Heart right ventricle (tissue), 16 donors: ENCODE measurements at places on chromosomes 5 and 9. TPM values are rescaled to one million over a fixed set of nuclear protein-coding genes. Genes with fewer than 3 reads are reported as not detected.

BICD2 gene
- 37.8 TPM for total RNA-seq

PRSS3 gene
- total RNA-seq: 0.34 TPM

PMPCA gene
- 72.5 TPM for total RNA-seq

ASS1 gene
- total RNA-seq: 116 TPM

PCDHB7 gene
- total RNA-seq: 0.77 TPM

DOCK2 gene
- 6.7 TPM for total RNA-seq

- no peak overlapping the region for H3K4me3 ChIP-seq
- no peak overlapping the region for H3K27ac ChIP-seq
- H3K27me3 ChIP-seq: no peaks in the 10 kb centered on the region
- DNase-seq: no peak
- H3K36me3 ChIP-seq: peaks cover 17% of the 10 kb centered on the region
Measured at GRCh38 chr9:27157736-27158135, 48.7 kb downstream of the TEK start.

DNA sequence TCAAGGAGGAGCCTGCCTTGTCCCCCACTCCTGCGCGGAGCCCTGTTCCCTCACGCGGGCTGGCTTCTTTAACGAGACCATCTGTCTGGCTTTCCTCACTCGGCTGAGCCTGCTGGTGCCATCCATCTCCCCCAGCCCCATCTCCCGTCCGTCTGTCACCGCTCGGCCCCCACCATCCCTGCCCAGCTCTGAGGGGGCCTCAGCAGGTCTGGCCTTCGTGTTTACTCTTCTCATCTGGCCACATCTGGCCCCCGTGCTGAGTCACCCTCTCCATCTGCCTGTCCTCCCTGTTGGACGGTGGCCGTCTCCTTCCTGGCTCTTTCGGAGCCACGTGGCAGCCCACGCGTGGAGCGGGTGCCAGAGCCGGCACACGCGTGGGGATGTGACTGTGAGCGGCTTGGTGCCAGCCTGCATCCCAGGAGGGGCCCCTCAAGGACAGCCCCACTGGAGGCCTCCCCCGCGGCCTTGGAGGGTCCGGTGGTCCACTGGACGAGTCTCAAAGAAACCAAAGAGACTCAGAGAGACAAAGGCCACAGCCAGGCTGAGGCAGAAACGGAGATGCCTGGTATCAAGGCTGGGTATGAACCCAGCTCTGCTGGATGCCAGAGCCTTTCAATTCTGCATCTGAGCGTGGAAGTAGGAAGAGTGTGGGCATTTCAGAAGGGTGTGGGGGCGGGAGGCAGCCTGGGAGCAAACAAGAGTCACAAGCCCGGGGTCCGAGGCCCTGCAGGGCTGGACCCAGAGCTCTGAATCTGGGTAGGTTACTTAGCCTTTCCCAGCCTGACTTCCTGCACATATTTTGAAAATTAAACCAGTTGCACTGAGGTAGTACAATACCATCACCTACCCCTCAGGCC, 76.7 kb upstream of the UNC5A start:
- no peak overlapping the region for H3K4me3 ChIP-seq
- H3K36me3 ChIP-seq: no peaks in the 10 kb centered on the region
- peaks cover 87% of the 10 kb centered on the region for H3K27me3 ChIP-seq
- H3K4me1 ChIP-seq: peaks cover 6% of the 10 kb centered on the region
- no peak overlapping the region for H3K27ac ChIP-seq

DNA sequence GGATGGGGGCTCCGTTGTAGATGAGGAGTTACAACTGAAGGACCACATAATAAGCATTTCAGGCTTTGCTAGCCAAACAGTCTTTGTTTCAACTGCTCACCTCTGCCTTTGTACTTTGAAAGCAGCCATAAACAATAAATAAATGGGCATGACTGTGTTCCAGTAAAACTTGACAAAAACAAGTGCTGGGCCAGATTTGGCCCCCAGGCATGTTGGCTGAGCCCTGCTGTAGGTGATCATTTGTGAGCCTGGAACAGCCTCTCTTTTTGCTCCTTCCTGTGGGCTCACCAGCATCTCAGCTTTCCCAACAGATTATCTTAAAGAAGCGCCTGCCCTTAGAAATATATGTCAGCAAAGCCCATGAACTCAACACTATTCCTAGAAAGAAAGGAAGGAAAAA, 149.4 kb downstream of the GOLPH3 start:
- peaks cover 52% of the 10 kb centered on the region for H3K4me1 ChIP-seq
- H3K36me3 ChIP-seq: peaks cover 5% of the 10 kb centered on the region
- H3K27ac ChIP-seq: no peak overlapping the region
- H3K27me3 ChIP-seq: no peaks in the 10 kb centered on the region
- H3K4me3 ChIP-seq: no peak overlapping the region

- no peak for DNase-seq
- no peaks in the 10 kb centered on the region for H3K27me3 ChIP-seq
- no peak overlapping the region for H3K4me3 ChIP-seq
- H3K4me1 ChIP-seq: no peaks in the 10 kb centered on the region
Measured at GRCh38 chr5:151587796-151588555, 3.2 kb downstream of the FAT2 start.

DNA sequence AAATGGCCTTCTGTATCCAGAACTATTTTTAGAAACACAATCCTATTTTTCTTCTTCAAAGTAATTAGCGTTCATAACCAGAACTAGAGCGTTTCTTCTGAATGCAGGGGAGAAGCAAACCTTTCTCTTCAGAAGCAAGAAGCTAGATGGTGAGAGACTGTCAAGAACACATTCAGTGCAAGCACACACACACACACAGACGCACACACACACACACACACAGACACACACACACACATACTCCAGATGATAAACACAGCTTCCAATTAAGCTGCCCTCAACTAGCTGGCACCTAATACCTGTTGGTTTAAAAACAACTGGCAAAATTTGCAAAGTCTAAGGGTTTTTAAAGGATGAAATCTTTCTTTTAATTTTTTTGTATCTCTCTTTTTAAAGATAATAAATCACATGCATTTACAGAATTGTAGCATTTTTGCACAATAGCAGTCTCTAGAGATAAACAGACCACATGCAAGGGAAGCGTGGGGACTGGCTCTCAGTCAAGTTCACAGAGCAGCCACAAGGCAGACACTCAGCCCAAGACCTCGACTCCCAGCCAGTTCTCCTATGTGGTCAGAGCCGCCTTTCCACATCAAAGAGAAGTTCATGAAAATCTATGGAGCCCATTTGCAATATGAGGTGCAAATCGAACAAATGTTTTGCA, 138.5 kb downstream of the TTLL11 start:
- H3K4me3 ChIP-seq: no peak overlapping the region
- DNase-seq: peak; percentile 27
- no peaks in the 10 kb centered on the region for H3K36me3 ChIP-seq
- H3K4me1 ChIP-seq: no peaks in the 10 kb centered on the region

DNA sequence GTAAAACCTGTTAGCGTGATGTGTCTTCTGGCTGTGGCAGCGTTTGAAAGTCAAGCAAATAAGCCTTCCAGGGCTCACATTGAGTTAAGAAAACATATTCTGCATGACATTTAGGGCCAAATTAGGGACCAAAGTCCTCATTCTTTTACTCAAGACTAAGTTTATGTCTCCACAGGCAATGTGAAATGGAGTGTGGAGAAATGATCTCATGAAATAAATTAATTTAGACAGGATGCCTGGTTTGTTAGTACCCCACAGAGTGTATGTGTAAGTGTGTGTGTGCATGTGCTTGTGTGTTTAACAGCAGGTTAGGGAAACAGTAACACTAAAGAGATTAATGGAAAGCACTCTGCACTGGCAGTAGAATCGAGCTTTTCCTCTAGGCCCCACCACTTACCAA, 82.9 kb upstream of the SNX2 start:
- H3K4me3 ChIP-seq: no peak overlapping the region
- H3K27ac ChIP-seq: no peak overlapping the region
- H3K27me3 ChIP-seq: no peaks in the 10 kb centered on the region
- H3K4me1 ChIP-seq: no peaks in the 10 kb centered on the region
- no peak for DNase-seq

DNA sequence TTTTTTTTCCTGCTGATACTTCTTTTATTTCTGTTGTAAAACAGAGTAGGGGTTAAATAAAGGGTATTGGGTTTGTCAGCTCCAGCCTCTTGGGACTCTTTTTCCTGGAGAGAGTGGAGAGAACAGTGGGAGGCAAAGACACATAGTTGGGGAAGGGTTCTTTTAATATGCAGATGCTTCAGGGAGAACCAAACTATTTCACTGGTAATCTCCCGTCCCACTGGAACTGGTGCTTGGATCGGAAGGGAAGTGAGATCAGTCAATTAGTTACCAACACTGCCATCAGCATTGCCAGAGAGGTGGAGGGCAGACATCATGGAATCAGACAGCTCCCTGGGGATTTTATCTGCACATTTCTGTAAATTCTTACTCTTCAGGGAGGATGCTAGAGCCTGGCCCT, 47.6 kb upstream of the ELOVL7 start:
- no peaks in the 10 kb centered on the region for H3K4me1 ChIP-seq
- H3K27ac ChIP-seq: no peak overlapping the region
- H3K4me3 ChIP-seq: no peak overlapping the region
- no peaks in the 10 kb centered on the region for H3K27me3 ChIP-seq
- no peak for DNase-seq
